IPS-NIHi11 (cell line): ENCODE measurements at places on chromosomes 6 and 20.

GRCh38 chr6:101662111-101662897, 268.8 kb downstream of the GRIK2 start:
- no peak for DNase-seq

- DNase-seq = peak; percentile 81
These were observed 129.9 kb downstream of the LPA start for GRCh38 chr6:160534050-160534696.

DNA sequence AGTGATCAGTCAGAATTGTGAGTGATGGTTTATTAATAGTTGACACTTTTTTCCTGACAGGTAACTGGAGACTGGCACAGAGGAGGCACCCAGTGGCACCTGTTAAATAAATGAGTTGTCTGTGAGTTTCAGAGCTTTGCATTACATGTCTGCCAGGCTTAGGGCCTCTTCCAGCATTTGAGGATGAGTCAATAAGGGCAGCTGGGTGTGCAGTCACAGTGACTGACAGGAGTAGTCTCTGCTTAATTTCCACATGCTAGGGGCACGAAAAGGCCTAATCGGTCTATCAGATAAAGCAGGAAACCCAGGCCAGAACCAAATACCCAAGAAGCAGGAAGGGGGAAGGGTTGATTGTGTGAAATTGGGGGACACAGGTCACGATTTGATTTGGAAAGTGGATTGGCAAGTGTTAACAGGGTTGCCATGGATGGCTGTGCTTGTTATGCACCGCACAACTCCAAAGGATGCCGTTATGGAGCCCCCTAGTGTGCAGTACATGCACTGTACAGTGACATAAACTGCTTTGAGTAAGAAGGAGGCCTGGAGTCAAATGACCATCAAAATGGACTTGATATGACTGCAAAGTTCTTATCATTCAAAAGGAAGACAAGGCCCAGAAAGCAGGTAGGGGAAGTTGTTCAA, 111.9 kb upstream of the GGTLC1 start:
- DNase-seq = peak; percentile 46

GRCh38 chr20:33317424-33318095, 34.5 kb downstream of the BPIFB1 start:
- no peak for DNase-seq

GRCh38 chr20:10792291-10792690, 118.5 kb upstream of the JAG1 start:
- DNase-seq = no peak

GRCh38 chr20:6566821-6567220, 200.7 kb upstream of the BMP2 start:
- DNase-seq = no peak

DNA sequence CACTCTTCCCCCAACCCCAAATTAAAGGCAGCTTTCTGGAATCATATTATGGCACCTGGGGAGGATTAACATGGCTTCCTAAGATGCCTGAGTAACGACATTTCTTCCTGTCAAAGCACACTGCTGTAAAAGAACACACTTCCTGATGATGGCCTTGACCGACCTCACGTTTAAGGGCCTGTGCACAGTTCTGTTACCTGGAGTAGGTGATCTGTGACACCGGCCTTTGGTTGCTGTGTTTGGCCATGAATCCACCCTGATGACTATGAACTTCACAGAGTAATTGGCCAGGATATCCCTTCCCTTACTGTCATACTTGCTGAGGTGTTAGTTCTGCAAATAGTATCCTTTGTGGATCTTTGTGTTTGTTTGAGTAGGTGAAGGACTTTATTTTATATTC, 45.8 kb downstream of the PLCB4 start:
- no peak for DNase-seq

- peak; percentile 65 for DNase-seq
These were observed 9.5 kb upstream of the SFT2D1 start for GRCh38 chr6:166351715-166352285.

DNA sequence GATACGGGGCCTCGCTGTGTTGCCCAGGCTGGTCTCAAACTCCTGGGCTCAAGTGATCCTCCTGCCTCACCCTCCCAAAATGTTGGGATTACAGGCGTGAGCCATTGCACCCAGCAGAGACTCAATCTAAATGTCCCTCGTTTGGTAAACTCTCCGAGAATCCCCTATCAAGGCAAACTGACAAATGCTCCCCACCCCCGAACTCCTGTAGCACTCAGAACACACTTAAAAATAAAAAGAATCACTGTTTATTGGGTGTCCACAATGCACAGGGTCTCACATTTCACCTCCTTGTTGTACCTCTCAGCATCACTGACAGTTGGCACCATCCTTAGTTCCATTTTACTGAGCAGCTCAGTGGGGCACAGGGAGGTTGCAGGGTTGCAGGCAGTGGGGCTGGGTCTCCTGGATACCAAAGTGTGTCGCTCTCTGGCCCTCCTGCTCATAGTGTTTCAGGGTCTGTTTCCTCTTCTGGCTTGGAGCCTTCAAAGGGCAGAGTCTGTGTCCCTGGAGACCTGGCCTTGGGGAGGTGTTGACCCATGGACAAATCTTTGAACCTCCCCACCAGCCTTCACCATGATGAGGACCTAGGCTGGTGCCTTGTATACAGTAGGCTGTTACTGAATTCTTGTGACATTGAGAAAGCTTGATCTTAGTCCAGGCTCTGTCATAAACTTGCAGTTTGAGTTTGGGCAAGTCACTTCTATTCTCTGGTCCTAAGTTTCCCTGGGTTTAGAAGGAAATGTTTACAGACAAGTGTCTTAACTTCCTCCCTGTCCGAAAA, 8.5 kb upstream of the SRC start:
- no peak for DNase-seq

DNA sequence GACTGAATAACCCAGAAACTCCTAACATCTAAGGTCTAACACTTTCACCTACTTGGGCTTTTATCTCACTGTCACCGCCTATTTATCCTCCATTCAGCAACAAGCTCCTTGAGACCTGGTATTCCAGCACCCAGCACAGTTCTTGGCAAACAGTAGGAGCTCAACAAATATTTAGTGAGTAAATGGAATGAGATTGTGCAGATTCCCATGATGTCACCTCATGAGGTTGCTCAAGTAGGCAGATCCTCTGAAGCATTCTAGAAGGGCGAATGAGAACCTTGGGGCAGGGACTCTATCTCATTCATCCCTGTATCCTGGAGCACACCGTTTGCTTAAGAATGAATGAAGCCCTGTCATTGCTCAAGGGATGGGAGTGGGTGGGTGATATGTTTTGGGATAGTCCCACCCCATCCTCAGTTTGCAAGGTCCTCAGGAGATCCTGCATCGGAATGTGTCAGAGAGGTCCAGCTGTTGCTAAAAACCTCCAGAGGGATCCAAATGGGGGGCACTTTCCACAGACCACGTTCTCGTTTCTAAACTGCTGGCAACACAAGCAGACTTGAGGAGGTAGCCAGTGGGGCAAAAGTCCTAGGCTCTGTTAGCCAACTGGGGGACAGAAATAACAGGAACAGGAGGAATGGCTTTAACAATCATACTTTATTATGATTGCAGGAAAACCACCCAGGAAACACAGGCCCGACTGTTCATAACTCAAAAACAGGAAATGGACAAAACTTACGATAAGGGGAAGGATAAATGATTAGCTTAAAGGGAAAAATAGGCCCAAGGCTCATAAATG, 42.0 kb downstream of the EDN1 start:
- DNase-seq = no peak

- DNase-seq = no peak
These were observed 90.3 kb downstream of the SLC22A3 start for GRCh38 chr6:160438481-160438880.

- no peak for DNase-seq
These were observed 439.7 kb downstream of the UTRN start for GRCh38 chr6:144724818-144725217.

DNA sequence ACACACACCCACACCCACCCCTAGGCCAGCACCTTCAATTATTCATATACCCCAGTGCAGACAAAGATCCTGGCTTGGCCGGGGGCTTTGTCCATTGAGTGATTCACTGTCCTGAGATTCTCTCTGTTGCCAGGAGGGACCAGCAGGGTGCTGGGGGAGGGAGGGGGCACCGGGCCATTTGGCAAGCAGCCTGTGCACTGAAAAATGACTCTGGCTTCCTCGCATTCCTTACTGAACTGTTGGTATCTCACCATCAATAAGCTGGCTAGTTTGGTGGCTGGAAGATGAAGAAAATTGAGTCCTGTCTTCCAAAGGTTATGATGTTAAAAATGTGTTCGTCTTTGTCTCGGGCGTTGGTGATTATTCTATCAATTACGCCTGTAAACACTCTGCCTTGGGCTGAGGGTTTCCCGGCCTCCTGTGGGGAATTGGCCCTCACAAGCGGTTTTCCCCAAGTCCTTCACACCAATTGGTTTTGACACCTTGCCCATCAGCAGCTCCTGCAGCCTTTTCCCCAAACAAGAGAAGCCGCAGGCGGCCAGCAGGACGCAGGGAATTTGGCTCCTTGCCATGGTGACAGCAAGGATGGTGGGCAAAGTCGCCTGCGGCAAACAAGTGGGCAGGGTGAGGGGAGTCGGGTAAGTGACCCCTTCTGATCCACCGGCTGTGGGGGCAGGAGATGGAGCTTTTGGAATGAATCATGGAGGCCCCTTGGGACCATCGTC, 4.9 kb downstream of the VSTM2L start:
- peak; percentile 74 for DNase-seq

- no peak for DNase-seq
These were observed 1.5 kb downstream of the DEK start for GRCh38 chr6:18262702-18263417.

GRCh38 chr6:116511424-116512110, at the start of gene CALHM5:
Gene CALHM5, plus strand, starts transcription at chr6:116511639. Its CDS starts 58 bp downstream, at chr6:116511697.
- DNase-seq = peak; percentile 37

DNA sequence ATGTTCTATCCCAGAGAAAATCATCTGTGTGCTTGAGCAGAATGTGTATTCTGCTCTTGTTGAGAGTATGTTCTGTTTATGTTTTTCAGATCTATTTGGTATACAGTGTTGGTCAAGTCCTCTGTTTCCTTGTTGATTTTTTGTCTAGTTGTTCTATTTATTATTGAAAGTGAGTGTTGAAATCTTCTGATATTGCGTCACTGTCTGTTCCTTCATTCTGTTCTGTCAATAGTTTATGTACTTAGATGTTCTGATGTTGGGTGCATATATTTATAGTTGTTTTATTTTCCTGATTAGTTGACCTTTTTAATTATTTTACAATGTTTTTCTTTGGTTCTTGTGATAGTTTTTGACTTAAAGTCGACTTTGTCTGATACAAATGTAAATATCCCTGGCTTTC, 458.7 kb upstream of the HSF2 start:
- no peak for DNase-seq

GRCh38 chr20:43542161-43542560, 16.7 kb upstream of the SGK2 start:
- no peak for DNase-seq

GRCh38 chr6:159493231-159493897, 199.7 kb downstream of the SOD2 start:
- no peak for DNase-seq

GRCh38 chr6:150641398-150642139, 41.9 kb downstream of the PLEKHG1 start:
- DNase-seq = no peak

DNA sequence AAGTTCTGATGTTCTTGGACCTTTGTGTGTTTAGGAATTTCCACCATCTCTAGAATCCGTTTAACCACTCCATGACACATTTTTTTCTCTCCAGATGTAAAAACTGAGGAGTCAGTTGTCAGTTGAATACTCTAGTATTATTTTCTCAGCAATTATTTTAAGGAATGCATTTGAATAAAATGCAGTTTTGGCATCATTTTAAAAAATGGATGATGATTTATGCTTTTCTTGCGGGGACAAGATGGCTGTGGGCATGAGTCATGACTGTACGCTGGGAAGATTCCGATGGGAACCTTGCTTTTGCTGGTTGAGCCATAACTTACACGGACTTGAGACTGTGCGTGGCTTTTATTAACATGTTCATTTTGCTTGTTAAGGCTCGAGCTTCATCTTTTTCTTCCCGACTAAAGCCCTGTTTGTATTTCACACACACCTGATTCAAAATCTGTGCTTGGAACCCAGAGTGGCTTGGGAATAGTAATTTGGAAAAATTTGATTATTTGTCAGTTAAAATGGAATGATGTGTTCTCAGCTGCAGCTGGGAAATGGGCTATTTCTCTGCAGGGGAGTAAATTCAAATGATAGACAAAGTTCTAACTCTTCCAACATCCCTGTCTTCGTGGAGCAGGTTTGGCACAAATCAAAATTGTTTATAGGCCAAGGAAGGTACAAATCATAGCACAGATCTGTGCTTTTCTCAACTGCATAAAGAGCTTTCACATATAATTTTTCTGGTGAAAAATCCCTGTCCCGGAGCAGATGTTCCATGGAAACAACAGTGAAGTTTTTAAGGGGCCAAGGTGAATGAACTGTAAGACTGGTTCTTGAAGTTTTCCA, 470.5 kb upstream of the JAG1 start:
- no peak for DNase-seq

DNA sequence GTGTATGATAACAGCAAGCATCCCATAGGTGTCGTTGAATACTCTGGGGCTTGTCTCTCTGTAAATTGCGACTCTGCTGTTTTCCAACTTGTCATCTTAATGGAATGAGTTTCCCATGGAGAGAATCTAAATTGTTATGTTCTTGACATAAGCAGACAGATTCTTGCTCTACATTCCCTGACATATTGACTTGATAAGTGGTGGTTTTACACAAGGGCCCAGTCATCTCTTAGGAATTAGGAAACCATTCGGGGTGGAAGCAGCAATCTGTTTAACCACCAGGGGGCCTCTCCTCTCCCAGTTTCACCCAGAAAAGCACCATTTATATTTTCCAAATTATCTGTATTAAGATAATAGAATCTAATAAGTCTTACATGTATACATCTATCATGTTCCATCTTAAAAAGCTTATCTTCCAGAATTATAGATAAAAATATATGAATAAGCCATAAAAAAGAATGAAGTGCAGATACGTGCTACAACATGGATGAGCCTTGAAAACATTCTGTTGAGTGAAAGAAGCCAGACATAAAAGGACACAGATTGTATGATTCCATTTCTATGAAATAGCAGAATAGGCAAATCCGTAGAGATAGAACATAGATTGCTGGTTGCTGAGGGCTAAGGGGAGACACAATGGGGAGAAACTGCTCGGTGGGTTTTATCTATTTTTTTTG, 23.1 kb upstream of the MROH8 start:
- peak; percentile 65 for DNase-seq

- no peak for DNase-seq
These were observed 154.7 kb upstream of the HCRTR2 start for GRCh38 chr6:55019591-55019990.
